ENCODE measurements at places on chromosomes 11 and 22.

DNA sequence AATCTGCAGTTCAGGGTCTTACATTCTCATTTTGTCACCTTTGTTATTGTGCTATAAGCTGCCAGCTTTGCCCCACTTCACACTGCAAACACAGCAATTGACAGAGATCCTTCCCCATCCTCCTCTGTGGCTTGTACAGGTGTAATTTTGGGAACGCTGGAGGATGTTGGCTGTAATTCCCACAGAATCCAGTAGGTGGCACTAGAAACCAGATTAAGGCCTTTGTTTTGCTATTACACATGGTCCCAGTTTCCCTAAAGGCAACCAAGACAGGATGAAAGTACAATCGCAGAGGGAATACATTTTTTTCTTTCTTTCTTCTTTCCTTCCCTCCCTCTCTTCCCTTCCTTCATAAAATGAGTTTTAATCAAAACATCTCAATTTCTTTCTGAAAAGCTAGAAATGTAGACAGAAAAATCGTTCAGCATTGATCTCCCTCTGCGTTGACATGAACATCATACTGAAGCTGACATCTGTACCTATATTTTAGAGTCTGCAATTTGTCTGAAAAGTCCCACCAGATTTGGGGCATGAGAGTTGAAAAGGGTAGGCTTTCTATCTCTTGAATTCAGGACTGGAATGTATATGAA, 21.3 kb upstream of the NELL1 start:
- peak; percentile 27 for DNase-seq

GRCh38 chr11:76443268-76443980, 1.4 kb upstream of the EMSY start:
- DNase-seq = peak; percentile 36

- DNase-seq = no peak
Observed at GRCh38 chr22:44982445-44982844, 27.4 kb downstream of the PHF21B start.

DNA sequence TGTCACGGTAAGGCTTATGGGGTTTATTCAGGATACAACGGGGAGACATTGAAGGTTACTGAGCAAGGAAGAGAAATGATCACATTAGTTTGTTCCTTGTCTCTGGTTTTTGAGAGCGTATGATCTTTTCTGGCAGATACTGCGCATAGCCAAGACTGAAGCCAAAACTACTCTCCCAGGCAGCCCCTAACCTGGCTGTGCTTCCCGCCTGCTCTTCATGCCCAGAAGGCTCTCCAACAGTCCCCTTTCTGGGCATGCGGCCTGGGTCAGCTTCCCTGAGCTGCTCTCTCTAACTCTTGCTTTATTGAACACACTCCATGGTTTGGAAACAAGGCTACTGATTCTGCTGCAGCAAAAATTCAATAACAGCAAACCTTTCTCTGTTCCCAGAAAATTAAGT, 306.6 kb downstream of the BUD13 start:
- DNase-seq = no peak

- DNase-seq = no peak
Observed at GRCh38 chr11:10486161-10486840, 31.2 kb downstream of the AMPD3 start.

GRCh38 chr11:103659206-103659618, 377.2 kb upstream of the DDI1 start:
- DNase-seq = peak; percentile 60

- DNase-seq = no peak
Observed at GRCh38 chr22:38758276-38758945, 2.6 kb upstream of the SUN2 start.

GRCh38 chr22:50731811-50732624, 6.0 kb upstream of the ACR start:
- peak; percentile 29 for DNase-seq

DNA sequence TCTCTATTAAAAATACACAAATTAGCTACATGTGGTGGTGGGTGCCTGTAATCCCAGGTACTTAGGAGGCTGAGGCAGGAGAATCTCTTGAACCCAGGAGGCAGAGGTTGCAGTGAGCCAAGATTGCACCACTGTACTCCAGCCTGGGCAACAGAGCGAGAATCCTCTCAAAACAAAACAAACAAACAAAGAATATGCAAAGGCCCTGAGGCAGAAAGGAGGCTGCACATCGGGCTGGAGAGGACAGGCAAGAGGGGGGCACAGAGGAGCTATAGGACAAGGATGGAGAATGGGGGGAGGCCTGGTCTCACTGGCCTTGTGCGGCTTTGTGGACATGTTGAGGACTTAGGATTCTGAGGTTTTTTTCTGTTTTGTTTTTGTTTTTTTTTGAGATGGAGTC, 8.4 kb downstream of the TRIOBP start:
- DNase-seq = no peak

- peak; percentile 55 for DNase-seq
Observed at GRCh38 chr11:107791343-107792048, 67.1 kb downstream of the SLC35F2 start.

DNA sequence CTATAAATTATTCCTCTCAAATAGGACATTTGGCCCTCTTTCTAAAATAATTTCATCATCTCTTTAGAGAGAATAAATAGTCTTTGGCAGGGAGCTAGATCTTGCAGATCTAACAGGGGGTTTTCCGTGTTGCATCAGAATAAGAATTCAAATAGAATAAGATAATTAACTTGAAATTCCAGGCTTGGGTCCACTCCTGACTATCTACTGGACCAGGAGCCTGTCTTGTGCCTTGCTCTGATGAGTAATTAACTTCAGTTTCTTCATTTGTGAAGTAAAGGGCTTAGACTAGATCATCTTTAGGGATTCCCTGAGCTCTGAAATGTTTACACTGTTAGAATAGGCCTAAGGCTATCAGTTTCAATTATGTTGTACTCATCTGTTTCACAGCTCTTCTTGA, 23.5 kb upstream of the TMEM123 start:
- DNase-seq = peak; percentile 42

DNA sequence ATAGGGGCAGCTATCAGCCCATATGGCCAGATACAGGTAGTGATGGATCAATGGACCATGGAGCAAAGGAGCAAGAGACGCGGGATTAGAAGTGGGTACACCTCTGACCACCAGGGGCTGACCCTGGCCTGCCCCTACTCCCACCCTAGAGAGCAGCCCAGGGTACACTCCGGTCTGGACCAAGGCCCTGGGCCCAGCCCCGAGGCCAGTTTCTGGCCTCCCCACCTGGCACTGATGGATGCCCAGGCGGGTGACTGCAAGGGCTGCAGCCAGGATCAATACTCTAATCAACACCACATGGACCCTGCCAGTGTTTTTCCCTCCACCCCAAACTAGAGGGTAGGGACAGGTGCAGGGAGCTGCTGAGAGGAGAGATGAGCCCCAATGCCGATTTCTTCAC, 74.1 kb upstream of the NECTIN1 start:
- DNase-seq = no peak

GRCh38 chr11:46976182-46976854, 39.8 kb downstream of the CSTPP1 start:
- DNase-seq = no peak

- DNase-seq = no peak
Observed at GRCh38 chr11:25615841-25616240, 716.1 kb upstream of the ANO3 start.

DNA sequence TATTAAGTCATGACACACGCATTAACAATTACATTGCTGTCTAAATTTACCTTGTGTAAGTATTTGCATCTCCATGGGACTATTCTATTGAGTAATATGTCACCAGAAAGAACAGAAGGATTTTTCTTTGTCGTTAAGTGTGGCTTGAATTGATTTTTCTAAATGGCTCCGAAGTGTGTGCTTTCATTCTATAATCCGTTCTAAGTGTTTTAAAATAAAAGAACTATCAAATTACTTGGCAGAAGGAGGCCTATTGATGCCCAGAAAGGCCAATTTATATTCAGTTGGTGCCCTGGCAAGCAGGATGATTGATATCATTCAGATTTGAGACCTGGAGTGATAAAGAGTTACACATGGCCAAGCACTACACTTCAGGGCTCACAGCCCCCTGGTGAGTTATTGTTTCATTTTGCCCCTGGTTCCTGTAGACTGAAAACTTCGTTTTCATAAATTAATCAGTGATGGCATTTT, 538.9 kb upstream of the ANO5 start:
- no peak for DNase-seq

Data from amniotic epithelial cell (primary cell).